ENCODE measurements at places on chromosomes 12 and 14. TPM values are rescaled to one million over a fixed set of nuclear protein-coding genes. Genes with fewer than 3 reads are reported as not detected.

- DNase-seq, result no peak
These were observed 321.1 kb upstream of the STXBP6 start for GRCh38 chr14:25371068-25371467.

GRCh38 chr14:54737132-54737711 lies 165.4 kb downstream of the GCH1 start:
- no peak for DNase-seq

DNA sequence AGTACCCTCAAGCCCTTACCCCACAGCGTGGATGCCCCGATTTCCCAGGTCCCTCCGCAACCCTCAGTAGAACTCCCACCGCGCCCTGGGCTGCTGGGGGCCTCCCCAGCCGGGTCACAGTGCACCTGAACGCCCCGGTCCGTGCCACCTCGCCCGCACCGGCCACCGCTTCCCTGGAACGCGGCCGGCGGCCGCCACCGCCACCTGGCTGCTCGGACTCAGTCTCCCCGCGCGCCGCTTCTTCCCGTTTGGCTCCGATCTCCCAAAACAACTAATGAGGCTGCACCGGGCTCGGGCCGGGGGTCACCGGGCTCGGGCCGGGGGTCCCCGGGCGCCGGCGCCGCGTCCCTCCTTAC lies 1.0 kb downstream of the ITPK1 start:
- no peak for DNase-seq

DNA sequence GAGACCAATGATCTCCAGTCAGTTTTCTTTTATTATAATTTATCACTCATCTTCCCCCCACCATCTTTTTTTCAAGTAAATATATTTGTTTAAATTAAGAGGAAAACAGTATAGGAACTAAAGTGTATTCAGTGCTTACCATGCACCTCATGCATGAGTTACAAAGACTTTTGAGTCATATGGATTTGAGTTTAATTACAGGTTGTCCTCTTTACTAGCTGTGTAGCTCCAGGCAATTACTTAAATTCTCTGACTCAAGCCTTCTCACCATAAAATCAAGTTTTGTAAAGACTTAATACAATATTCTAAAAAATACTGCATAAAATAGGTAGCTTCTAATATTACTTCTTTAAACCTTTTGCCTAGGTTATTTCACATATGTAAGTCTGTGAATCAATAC lies 251.3 kb downstream of the SLC16A7 start:
- DNase-seq, result no peak

- DNase-seq, result no peak
These were observed 68.6 kb upstream of the RESF1 start for GRCh38 chr12:31890295-31891285.

DNA sequence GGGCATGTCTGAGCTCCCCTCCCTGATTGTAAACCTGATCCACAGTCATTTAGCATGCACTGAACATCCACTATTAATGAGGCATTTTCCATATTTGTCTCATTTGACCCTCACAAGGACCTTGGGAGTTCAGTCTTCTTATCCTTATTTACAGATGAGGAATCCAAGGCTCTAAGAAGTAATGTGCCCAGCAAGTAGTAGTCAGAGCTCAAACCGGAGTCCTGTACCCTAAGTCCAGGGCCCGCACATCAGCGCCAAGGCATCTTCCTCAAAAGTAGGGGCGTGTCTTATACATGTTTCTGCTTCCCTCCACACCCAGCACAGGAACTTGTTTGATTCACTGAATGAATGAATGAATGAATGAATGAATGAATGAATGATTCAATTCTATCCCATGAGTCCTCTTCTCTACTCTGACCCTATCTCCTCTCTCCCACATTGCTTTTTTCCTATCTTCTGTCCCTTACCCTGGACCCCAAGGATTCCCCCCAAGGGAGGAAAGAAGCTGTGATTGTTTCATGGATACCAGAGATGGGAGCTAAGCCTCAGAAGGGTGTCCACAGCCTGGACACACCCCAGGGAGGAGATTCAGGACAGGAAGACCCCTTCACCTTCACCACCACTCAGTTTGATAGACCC lies 21.8 kb upstream of the KRT8 start:
- DNase-seq, result no peak

DNA sequence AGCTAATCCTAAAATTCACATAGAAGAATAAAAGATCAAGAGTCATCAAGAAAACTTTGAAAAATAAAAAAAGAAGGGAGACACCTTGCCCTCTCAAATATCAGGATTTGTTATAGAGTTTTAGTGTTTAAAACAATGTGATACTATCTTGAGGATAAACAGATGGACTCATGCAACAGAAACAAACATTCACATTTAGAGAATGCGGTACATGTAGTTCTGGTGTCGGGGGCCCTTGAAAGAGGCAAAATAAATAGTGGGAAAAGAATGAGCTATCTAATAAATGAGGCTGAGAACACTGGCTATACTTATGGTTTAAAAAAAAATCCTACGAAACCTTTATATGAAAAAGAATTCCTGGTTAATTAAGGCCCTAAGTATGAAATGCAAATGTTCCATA lies 127.7 kb downstream of the LLPH start:
- DNase-seq, result no peak

DTX3 gene
- 4.8 TPM for total RNA-seq
